ENCODE measurements at places on chromosomes 4 and X.

DNA sequence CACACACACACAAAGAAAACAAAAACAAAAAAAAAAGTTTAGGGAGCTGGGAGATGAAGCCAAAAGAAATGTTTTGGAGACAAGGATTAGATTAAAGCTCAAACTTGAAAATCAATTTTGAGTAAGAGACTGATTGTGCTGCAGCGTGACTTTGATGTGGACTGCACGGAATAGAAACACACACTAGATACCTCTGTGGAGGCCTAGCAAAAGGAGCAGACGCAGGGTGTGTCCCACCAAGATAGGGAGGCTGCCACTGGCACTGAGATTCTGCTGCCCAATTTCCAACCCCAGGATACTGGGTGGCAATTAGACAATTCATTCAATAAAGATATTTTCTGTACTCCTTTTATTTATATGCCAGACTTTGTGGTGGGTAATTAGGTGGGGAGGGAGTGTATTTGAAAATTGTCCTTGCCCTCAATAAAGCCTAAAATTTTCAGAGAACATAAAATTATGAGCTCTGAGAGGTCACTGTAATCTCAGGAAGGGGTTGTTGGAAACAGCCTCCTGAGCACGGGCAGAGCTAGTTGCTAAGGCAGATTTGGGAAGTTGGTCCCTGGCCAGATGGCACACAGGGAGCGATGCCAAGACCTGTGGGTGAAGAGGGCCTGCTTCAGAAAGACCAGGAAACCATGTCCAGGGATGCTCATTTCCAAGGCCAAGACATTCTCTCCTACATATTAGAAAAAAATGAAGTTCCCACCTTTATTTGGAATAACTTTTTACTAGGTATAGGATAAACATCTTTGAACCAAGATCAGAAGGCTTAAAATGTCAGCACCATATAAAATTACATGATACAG, 1.9 kb upstream of the PPP3CA start:
- no peaks in the 10 kb centered on the region for H3K27me3 ChIP-seq
- H3K27ac ChIP-seq = no peak overlapping the region
- no peaks in the 10 kb centered on the region for H3K4me1 ChIP-seq
- no peaks in the 10 kb centered on the region for H3K36me3 ChIP-seq
- H3K4me3 ChIP-seq = no peak overlapping the region

- H3K4me3 ChIP-seq = peak within 1 kb of the TSS; percentile 48
- peaks cover 26% of the 10 kb centered on the region for H3K27me3 ChIP-seq
- H3K36me3 ChIP-seq = no peaks in the 10 kb centered on the region
- H3K4me1 ChIP-seq = no peaks in the 10 kb centered on the region
These were observed at the start of gene FREM3 for GRCh38 chr4:143700416-143701352. Gene FREM3, minus strand, starts transcription at chr4:143700675. Its CDS starts 0 bp downstream, at chr4:143700675.

DNA sequence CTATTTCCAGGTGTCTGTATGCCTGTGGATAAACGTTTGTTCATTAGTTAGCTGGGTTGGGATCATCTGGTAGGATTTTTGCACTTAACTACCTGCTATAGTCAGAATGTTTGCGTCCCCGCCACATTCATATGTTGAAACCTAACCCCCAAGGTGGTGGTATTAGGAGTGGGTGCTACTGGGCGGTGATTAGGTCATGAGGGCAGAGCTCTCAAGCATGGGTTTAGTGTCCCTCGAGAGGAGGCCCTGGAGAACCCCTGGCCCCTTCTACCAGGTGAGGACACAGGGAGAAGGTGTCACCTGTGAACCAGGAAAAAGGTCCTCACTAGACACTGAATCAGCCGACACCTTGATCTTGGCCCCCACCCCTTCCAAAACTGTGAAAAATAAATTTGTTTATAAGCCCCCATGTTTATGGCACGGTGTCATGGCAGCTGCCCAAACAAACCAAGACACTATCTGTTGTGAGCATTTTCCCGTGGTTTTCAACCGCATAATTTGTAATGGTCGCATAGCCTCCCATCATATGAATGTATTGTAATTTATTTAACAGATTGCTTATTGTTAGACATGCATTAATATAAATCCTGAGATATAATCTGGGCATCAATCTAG, 92.7 kb upstream of the TRIM2 start:
- no peak for DNase-seq
- H3K36me3 ChIP-seq = no peaks in the 10 kb centered on the region
- no peaks in the 10 kb centered on the region for H3K4me1 ChIP-seq
- no peak overlapping the region for H3K27ac ChIP-seq
- no peaks in the 10 kb centered on the region for H3K27me3 ChIP-seq

GRCh38 chr4:77264826-77265225, 107.8 kb downstream of the CCNG2 start:
- peaks cover 1% of the 10 kb centered on the region for H3K27me3 ChIP-seq
- DNase-seq = no peak
- no peak overlapping the region for H3K4me3 ChIP-seq
- no peaks in the 10 kb centered on the region for H3K36me3 ChIP-seq
- no peaks in the 10 kb centered on the region for H3K4me1 ChIP-seq

Data from iPS DF 6.9 (cell line).